ENCODE measurements at places on chromosomes 11 and 22.

DNA sequence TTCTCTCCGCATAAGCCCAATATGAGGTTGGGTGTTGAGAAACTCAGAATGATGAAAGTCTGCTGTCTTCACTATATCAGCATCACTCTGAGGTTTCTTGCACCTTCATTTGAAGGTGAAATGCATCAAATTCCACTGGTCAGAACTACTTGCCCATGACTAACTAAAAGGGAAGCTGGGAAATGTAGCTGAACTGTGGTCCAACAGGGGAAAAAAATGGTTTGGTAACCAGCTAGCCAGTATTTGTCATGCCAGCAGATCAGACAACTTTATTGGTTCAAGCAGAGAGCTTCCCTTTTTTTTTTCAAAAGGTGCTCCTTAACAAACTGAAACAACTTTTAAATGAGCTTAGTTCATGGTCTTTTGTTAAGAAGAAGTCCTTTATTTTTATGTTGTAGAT lies 14.2 kb upstream of the PIK3C2A start:
- DNase-seq, result no peak

- DNase-seq, result no peak
These were observed 61.0 kb downstream of the TNRC6B start for GRCh38 chr22:40238425-40239344.

- no peak for DNase-seq
These were observed 3.7 kb upstream of the CARNS1 start for GRCh38 chr11:67411785-67412152.

GRCh38 chr11:72013765-72014711 lies 15.3 kb downstream of the IL18BP start:
- DNase-seq, result no peak

- no peak for DNase-seq
These were observed 10.1 kb upstream of the PIM3 start for GRCh38 chr22:49950396-49950994.

- no peak for DNase-seq
These were observed 28.2 kb upstream of the DGKZ start for GRCh38 chr11:46319074-46319453.
